G401 (cell line): ENCODE measurements at places on chromosomes 3 and 15. TPM values are rescaled to one million over a fixed set of nuclear protein-coding genes. Genes with fewer than 3 reads are reported as not detected.

DNA sequence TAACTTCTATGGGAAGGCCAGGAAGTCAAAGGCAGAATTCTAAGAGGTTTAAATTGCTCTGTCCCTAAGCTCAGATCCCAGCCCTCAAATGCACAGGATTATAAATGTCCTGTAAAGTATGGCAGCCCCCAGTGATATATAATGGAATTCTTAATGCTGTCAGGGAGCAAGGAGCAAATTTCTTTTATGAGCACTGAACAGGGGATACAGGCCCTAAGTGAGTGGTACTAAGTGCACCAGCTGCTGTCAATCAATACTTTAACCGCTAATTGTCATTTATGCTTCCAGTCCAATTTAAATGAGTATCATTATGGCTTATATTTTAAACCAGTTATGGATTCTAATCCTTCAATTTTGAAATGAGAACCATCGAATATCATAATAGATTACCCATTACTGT lies 4.7 kb downstream of the SLC9A9 start:
- DNase-seq = no peak

Gene TICRR
- total RNA-seq = 3.4 and 7.3 TPM in 2 replicates

Gene IQCF5
- not detected in 2 replicates for total RNA-seq

Gene CD276
- total RNA-seq = 85.5 and 108 TPM in 2 replicates
